ENCODE measurements at places on chromosomes 7 and 10. TPM values are rescaled to one million over a fixed set of nuclear protein-coding genes. Genes with fewer than 3 reads are reported as not detected.
A peak's percentile ranks its signal among the peaks of the same experiment; 100 is the strongest.

GRCh38 chr7:103710247-103710646 is 264.2 kb upstream of the SLC26A5 start:
- no peak for DNase-seq

GRCh38 chr7:41420421-41420820 is 282.5 kb downstream of the INHBA start:
- no peak for DNase-seq

- peak; percentile 46 for DNase-seq
Observed at GRCh38 chr10:69265521-69265920, 12.8 kb upstream of the HK1 start.

- no peak for DNase-seq
Observed at GRCh38 chr10:35226507-35226906, 99.9 kb downstream of the CREM start.

DNA sequence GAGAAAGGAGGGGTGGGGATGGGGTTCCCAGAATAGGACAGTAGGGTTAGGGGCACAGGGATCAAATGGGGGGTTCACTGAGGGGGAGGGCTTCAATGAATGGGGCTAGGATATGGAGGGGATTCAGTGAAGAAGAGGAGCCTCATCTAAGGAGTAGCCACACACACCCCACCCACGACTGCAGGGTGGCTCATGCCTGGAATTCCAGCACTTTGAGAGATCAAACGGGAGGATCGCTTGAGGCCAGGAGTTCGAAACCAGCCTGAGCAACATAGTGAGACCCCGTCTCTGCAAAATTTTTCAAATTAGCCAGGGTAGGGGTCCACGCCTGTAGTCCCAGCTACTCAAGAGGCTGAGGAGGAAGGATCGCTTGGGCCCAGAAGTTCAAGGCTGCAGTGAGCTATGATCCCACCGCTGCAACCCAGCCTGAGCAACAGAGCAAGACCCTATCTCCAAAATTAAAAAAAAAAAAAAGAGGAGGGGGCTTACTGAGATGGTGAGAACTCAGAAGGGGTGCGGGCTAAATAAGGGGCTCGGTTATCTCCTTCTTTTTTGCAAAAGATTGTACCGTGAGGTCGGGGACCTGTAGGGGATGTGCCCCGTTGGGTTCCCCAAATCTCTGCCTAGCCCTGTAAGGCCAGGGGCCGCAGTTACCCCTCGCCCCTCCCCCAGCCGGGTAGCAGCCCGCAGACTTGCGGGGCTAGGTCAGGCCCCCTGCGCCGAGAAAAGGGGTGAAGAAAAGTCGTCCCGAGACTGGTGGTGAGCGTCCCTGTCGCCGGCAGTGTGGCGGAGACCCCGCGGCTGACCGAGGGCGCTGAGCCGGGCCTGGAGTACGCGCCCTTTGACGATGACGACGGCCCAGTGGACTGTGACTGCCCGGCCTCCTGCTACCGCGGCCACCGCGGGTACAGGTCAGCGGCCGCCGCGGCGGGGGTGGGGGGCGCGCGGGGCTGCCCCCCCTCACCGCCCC is 43.1 kb upstream of the HSPB1 start:
- DNase-seq = no peak

- no peak for DNase-seq
Observed at GRCh38 chr7:66047426-66047825, 28.2 kb upstream of the ASL start.

- DNase-seq = no peak
Observed at GRCh38 chr7:40755438-40755837, 620.6 kb downstream of the SUGCT start.

- peak; percentile 86 for DNase-seq
Observed at GRCh38 chr10:69392481-69393000, 24.2 kb downstream of the TACR2 start.

- DNase-seq = no peak
Observed at GRCh38 chr10:91536733-91537132, 96.1 kb downstream of the PPP1R3C start.

GRCh38 chr7:17015598-17016031 is 133.8 kb upstream of the AGR3 start:
- no peak for DNase-seq

DNA sequence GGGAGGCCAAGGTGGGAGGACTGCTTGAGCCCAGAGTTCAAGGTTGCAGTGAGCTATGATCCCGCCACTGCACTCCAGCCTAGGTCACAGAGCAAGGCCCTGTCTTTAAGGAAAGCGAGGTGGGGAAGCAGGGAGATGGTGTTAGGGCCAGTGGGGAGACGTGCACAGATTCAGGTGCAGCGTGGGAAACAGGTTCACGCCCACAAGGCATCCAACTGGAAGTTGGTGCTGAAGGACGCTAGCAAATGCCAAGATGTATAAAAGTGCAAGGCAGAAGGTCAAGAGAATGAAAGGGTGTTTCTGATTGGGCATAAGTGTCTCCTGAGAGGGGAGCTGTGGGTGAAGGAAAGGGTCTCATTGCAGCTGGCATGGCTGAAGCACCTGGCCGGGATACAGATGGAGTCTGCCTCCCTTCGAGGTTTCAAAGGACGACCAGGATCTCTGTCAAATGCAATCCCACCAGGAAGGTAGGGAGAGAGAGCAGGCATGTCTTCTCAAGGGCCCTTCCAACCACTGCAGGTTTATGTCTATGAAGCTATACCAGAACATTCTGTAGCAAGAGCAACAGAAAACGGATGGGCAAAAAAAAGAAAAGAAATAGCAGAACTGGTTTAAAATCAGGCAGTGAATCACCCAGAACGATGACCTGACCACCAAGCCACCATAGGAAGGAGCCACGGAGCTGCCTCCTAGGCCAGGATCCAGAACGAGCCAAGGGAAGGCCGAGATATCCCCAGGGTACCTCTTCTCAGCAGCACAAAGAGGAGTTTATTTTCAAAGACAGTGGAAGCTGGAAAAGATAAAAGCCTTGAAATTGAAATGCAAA is 43.2 kb downstream of the GSDME start:
- DNase-seq = no peak

DNA sequence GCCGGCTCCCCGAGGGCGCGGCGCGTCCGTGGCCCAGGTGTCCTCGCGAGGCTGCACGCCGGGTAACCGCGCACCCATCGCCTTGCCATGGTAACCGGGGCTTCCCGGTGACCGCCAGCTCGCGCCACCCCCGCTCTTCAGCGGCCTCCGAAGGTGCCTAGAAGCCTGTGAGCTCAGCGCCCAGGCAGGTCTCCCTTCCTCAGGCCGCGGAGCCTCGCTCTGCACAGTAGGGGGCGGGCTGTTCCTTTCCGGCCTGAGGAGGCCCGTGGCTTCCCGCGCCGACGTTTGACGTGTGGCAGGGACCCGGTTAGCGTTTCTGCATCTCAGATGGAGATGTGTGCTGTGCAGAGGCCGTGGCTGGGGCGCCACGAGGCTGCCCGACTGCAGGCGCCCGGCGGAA is 117.1 kb downstream of the DYNC2I1 start:
- DNase-seq = no peak

- DNase-seq = no peak
Observed at GRCh38 chr7:25859412-25860274, 292.4 kb upstream of the NFE2L3 start.

Gene ZNF727
- 4.3 TPM for total RNA-seq

Gene PAPOLB
- 0.06 TPM for total RNA-seq

Gene NKX2-3
- total RNA-seq = 38.5 TPM

Gene AKR1C2
- 19.5 TPM for total RNA-seq
